ENCODE measurements at places on chromosomes 12 and 14.

DNA sequence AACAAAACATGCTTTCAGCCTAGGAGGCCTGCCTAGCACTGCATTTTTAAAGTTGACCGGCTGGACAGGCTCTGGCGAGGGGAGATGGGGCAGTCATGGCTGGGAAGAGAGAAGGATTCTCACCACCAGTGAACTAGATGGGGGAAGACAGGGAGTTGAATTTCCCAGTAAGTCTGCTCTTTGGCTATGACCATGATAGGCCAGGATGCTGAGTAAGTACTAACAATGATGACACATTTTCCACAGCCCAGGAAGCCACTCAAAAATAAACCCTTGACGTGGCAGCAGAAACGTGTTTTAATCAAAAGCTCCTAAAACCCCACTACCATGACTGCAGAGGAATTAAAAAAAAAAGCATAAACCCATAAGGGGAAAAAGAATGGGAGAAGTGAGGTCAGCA, 19.0 kb downstream of the KCTD10 start:
- no peak for DNase-seq

GRCh38 chr14:59688224-59689170, 111.9 kb upstream of the CCDC175 start:
- no peak for DNase-seq

- DNase-seq, result no peak
These were observed 1077.6 kb downstream of the GALC start for GRCh38 chr14:86915406-86915805.

- no peak for DNase-seq
These were observed 114.2 kb upstream of the EEA1 start for GRCh38 chr12:93043192-93043876.

DNA sequence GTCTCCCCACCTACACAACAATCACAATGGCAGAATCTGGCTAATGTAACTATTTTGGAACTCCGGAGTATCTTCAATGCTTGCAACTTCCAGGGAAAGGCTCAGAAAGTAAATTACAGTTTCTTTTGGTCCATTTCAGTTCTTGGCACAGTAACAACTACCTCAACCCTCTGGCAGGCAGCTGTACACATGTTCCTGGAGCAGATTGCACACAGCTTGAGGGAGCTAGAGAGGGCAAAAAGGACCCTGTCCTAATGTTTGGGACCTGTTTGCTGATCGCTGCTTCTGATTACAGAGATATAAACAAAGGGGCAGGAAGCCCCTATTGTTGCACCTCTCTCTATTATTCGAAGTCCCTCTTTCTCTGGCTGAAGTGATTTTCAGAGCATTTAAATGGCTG, 35.2 kb upstream of the SLC38A1 start:
- DNase-seq, result no peak

GRCh38 chr12:1706632-1706980, 15.7 kb downstream of the ADIPOR2 start:
- DNase-seq, result no peak

DNA sequence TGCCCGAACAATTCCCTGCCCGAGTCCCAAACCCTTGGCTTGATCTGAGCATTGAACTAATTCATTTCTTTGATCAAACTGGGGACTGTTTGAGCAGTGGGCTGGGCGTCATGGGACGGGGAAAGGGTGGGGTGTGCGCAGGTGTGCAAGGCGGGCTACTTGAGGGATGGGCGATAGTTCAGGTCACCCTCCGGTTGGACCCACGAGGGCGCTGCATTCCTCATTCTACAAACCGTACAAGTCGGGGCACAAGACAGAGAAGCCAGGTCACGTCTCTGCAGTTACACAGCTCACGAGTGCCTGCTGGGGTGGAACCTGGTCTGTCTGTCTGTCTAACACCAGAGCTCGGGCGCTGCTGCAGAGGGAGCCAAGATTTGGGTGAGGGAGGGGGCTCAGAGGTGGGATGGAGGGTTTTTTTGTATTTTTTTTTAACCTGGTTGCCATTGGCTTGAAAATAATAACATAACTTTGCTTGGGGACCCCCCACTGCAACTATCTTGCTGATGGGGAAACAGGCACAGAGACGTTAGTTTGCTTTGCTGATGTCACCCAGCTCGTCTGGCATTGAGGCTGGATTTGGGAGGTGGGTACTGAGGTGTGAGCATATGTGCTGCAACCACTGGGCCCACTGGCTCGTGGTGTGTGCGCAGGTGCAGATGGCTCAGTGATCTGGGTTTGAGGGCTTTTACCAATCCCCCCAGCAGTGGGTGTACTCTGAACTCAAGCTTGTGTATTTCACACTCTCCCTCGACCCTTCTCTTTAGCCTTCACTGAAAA, 7.6 kb upstream of the RTL1 start:
- no peak for DNase-seq

DNA sequence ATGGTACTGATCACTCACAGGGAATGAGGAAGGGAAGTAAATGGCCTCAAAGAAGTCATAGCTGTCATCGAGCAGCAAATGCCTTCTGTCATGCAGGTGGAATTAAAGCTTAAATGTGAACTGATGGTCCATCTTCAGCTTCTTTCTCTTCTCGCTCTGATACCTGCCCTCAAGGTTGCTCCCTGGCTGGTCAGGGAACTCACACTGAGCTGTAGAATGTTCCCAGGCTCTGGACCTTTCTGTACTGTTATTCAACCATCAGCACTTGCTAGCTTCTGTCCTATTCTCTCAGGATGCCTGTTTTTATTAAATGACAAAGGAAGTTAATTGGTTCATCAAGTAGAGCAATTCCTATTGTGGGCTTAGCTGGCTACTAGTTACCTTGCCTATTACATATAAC, 463.8 kb downstream of the APAF1 start:
- no peak for DNase-seq

GRCh38 chr12:107017042-107017441, 30.1 kb upstream of the MTERF2 start:
- DNase-seq, result no peak

GRCh38 chr12:83027021-83027723, 340.5 kb downstream of the TMTC2 start:
- no peak for DNase-seq

DNA sequence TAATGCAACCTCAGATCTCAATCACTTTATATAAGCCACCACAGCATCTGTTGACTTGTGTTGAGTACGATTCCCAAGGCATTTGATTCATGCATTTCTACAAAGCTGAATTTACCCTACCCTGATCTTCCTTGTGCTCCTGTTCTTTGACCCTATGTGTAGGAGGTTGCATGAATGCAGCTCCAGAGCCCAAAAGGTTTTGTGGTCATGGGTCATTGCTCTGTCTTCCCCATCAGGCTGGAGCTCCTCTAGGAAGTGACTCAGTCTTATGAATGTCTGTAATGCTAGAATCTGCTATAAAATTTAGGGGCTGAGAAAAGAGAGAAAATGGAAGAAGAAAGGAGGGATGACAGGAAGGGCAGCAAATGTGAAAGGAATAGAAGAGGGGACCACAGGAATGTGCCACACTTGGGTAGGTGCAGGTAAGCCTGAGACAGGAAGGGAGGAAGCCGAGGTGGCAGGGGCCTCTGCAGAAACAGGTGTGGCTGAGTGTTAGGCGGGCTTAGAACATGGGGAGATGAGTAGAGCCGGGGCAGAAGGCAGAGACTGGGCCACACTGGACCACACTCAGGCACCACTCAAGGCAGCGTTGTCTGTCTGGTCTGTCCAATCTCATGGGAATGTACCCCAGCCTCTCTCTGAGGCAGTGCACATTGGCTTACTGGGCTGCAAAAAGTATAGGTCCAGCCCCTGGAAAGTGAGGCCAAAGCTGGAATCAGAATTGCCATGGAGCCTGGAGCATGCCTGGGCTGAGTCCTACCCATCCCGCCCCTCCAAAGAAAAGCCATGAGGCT, 334.1 kb downstream of the BCL11B start:
- DNase-seq, result no peak

DNA sequence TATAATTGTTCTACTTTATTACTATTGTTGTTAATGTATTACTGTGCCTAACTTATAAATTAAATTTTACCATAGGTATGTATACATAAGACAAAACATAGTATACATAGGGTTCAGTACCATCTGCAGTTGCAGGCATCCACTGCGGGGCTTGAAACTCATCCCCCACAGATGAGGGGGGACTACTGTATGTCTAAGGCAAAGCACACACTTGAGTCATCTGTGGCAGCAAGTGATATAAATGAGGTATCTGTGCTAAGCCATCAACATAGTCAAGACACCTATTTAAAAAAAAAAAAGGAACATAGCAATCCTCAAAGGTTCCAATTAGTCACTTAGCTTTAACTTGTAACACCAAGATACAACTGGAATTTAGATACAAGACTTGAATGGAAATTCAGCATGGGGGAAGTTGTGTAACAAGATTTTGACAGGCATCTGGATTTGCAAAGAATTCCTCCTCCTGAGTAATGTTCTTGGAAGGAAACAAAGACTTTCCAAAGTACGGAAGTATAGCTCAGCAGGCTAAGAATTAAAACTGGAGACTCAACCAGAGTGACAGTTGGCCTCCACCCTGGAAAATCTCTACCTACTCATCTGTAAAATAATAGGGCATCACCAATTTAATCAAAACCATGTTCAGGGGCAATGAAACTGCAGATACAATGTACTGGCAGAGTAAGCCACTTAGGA, 14.9 kb downstream of the DCAF5 start:
- DNase-seq, result no peak

DNA sequence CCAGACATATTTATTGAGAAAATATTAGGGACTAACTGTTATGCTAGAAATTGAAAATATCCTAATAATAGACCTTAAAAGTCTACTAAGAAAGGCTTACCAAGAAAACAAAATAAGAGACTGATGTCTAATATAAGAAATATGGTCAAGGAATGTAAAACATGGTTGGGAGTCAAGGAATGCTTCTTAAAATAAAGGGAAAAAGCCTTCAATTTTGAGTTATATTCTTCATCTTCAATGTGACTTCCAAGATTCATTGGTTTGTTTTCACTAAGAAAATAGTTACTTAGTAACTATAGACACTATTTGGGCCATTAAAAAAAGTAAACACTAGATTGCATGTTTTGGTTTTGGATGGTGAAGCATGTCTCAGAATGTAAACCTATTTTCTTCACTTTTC, 88.1 kb upstream of the ETV6 start:
- DNase-seq, result no peak

- DNase-seq, result no peak
These were observed 170.2 kb upstream of the HMGA2 start for GRCh38 chr12:65653946-65654629.

DNA sequence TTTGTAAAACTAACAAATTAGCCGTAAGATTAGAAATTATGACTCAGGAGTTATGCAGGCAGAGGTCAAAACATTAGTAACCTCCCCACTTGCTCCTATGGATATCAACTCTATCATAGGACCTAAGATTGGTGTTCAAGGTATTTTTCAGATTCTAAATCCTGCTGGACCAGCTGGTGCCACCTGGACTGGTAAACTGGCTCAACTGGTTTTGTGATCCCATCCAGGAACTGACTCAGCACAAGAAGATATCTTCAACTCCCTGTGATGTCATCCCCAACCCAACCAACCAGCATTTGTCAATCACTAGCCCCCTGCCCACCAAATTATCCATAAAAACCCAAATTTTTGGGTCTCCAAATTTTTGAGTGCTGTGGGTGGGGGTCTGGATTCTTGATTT, 98.1 kb upstream of the OR4E1 start:
- no peak for DNase-seq

- no peak for DNase-seq
These were observed 683.4 kb downstream of the SLC16A7 start for GRCh38 chr12:60279221-60279620.

DNA sequence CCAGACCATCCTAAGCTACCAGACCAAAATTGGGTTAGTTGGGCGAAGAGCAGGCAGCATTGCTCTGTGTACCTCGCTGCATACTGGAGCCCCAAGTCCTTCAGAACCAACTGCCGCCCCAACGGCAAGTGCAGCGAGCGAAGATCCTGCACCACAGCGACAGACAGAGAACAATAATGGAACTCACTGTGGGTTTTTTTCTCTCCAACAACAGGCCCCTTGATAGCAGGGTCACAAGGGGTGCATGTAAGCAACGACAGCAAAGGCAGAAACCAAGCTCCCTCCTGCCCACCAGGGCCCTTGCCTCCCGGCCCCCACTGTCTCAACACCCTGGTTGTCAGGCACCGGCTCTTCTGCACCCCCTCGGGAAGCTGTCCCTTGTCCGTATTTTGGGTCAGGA, 39.0 kb downstream of the RNF34 start:
- no peak for DNase-seq

DNA sequence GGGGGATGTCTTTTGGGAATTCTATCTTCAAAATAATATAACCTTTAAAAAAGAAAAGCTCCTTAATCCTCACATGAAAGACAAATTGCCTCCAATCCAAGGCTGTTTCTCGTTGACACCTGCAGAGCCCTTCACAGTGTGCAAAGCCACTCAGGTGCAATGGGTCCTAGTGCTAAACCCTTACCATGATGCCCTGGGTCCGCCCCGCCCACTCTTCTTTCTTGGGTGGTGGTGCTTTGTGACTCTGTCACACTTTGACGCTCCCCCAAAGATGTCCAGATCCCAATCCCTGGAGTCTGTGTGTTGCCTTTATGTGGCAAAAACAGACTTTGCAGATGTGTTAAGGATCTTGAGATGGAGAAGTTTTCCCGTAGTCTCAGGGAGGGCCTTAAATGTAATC, 29.7 kb downstream of the CLMN start:
- DNase-seq, result no peak

DNA sequence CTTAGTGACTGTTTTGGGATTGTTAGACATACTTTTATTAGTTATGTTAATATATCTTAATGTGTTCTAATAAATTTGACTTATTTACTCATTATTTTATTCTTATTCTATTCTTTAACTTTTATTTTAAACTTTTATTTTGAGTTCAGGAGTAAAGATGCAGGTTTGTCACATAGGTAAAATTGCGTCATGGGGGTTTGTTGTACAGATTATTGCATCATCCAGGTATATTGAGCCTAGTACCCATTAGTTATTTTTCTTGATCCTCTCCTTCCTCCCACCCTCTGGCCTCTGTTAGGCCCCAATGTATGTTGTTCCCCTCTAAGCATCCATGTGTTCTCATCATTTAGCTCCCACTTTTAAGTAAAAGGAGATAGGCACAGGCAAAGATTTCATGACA, 495.5 kb downstream of the MDGA2 start:
- DNase-seq, result no peak

DNA sequence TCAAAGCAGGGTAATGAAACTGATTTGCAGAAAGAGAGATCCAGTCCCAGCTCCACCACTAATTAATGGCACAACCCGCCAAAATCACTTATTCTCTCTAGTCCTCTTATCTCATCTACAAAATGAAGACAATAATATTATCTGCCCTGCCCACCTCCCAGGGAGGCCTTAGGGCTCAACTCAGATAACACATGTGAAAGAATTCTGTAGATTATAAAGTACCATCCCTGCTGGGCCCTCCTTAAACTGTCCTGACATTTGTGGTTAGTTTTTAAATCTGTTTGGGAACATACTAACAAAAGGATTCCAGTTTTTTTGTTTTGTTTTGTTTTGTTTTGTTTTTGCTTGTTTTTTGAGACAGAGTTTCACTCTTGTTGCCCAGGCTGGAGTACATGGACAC, 7.3 kb downstream of the POMT2 start:
- no peak for DNase-seq

DNA sequence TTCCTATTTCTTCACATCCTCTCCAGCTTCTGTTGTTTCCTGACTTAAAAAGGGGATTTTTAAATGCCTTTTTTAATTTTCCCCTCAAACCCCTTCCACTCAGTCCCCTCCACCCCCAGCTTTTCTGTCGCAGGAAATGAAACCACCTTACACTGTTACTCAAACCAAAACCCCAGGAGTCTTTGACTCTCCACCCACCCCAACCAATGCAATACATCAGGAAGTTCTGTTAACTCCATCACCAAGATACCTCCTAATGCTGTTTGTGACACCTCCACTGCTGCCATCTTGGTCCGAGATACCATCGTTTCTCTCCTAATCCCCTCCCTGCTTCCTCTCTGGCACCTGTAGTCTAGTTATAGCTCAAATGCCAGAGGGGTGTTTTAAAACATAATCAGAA, 25.4 kb upstream of the CPM start:
- DNase-seq, result no peak
